Stimulated activated CD8-positive, alpha-beta memory T cell treated with anti-CD3 and anti-CD28 coated beads, Interleukin-7, amount 100 ng/mL, for 1 hour (primary cell): ENCODE measurements at places on chromosomes 6 and 20.

- DNase-seq: no peak
Observed at GRCh38 chr6:8200255-8200654, 97.9 kb upstream of the EEF1E1 start.

DNA sequence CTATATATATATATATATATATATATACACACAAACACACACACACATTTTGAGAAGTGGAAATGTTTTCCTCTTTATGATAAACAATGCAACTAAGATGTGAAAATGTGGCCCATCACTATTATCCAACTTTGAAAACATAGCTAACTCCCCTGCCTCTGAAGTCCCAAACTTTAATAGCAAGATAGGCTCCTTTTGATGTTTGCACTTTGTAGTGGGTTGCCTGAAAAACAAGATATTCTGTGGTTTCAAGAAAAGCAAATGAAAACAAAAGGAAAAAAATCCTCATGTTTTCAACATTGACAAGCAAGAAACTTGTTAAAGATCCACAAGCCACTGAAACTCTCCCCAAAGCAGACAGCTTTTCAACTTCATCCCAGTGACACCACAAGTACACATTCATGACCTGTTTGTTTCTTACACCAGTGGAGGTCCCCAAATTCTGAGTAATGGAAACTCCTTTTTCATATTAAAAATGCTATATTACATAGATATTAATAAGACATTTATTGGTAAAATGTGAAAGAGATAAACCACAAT is 90.0 kb downstream of the IPCEF1 start:
- DNase-seq: no peak

DNA sequence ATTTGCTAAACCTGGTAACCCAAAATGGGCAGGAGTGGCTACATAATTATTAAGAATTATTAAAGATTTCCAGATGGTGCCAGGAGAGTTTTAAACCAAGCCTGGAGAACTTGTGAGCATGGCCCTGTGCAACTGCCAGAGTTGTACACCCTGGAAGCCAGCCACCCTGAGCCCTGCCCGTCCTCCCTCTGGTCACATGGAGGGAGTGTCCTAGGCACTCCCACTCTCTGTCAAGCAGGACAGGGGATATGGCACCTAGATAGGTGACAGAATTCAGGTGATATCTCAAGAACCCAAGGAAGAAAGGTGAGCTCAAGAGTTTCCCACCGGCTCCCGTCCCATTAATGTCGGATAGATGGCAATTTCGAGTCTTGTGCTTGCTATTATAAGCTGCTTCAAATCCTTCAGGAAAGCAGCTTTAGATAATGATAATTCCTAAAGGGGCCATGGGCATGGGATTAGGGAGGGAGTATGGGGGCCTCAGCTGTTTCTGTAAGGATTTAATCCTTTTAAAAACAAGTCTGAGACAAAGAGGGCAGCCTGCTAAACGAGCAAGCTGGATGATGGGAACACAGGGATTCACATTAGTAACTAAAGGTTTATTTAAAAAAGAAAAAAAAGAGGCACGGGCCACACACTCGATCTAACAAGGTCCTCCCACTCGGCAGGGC is 169.1 kb downstream of the BMP7 start:
- no peak for DNase-seq

DNA sequence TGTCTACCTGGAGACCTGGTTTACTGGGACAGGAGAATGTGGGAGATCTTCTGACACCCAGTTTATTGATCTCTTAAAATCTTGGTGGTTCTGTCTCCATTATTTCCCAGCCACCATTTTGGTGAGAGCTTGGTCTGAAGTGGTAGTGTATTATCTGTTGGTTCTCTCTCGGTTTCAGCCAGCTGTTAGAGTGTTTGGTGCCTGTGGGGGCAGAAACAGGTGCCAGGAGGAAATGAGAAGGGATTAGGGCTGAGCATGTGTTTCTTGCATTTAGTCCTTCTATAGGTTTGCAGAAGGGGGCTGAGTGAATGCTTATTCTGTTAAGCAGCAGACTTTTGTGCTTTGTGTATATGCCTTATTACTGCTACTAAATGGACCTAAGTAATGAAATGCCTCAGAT is 9.6 kb downstream of the JARID2 start:
- no peak for DNase-seq

DNA sequence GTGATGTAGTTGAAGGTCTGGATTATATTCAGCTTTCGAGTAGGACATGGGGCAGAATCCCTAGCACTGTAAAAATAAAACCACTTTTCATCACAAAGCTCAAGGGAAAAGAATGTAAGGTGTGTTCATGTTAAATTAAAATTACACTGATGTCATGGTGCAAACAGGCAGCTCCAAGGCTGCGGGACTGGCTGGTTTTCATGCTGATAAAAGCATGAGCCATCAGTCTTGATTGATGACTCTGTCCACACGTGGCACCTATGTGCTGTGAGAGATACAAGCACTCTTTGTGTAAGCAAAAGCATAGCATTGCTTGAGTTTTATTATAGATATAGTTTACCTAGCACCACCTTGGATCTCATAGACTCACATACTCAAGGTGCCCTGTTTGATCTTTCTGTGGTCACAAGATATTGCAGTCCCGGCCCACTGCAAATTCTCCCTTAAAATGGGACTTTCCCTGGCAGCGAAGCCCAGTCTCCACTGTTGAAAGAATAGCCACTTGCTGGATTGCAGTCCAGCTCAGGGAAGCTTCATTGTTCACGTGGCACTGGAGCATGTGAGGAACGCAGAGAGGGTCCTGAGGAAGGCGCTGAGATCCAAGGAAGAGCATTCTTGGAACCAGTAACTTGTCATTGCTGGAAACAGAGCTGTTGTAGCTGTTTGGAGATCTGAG is 90.6 kb downstream of the TIAM2 start:
- DNase-seq: no peak

DNA sequence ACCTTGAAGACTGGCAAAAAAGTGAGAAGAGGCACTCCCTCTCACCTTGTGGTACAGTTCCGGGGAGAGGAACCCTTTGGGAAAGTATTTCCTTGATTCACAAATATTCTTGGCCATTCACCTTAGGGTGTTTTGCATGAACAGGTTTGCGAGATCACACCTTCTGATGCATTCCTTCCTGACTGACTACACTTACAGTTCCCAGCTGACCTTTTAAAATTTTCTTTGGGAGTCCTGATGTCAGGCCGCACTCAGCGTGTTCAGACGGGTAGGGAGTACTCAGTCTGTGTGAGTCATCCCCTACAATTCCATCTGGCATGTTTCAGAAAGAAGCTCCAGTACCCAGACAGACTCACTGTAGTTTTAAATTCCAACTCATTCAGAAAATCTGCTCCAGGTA is 1.7 kb downstream of the ADGRF4 start:
- no peak for DNase-seq

DNA sequence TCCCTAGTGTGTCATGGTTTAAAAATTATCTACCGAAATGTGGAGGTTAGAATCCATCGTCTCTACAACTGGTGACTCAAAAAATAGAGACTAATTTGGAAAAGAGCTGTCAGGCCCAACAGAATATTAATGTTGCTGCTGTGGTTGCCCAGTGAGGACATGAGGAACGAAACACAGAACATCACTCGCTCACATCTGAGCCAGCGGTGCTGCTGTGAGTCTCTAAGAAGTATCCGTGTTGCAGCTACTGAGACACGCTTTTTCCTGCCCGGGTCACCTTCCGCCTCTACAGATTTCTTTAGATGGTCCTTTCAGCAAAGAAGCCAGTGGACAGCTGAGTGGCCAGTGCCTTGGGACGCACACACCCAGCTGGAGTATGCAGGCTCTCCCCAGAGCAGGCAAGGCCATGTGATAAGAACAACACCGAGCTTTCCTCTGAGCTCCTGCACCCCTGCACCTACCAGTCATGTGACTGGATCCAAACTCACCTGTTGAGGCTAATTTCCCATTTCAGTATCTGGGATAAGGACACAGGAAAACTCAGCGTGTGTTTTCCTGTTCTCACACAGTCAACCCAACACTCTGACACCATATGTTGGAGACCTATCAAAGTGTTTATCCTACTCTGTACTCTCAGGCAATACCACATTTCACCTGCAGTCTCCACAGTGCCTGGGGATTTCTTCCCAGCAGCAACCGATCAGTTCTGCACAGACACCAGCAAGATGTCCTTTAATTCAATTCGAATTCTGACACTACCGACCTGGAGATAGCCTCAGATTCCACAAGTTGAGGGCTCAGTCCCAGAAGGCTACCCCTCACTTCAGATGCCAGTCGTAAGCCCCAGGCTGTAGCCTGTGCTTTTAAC is 119.0 kb upstream of the RPS6KA2 start:
- no peak for DNase-seq

- DNase-seq: no peak
Observed at GRCh38 chr6:24207413-24207812, 81.4 kb downstream of the NRSN1 start.

DNA sequence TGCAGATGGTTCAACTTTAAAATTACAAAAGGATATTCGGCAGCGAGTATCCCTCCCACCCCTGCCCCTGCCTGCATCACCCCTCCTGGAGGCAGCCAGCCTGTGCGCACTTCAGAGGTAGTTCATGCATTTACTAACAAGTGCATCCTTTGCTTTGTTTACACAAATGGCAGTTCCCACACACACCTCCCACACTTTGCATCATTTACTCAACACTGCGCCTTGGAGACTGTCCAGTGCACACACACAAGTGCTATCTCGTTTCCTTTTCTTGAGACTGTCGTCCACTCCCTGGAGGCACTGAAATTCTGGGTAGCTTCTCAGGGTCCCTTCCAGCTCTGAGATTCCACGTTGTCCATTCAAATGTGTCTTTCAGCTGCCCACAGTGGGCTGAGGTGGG is 53.1 kb upstream of the VSX1 start:
- no peak for DNase-seq

DNA sequence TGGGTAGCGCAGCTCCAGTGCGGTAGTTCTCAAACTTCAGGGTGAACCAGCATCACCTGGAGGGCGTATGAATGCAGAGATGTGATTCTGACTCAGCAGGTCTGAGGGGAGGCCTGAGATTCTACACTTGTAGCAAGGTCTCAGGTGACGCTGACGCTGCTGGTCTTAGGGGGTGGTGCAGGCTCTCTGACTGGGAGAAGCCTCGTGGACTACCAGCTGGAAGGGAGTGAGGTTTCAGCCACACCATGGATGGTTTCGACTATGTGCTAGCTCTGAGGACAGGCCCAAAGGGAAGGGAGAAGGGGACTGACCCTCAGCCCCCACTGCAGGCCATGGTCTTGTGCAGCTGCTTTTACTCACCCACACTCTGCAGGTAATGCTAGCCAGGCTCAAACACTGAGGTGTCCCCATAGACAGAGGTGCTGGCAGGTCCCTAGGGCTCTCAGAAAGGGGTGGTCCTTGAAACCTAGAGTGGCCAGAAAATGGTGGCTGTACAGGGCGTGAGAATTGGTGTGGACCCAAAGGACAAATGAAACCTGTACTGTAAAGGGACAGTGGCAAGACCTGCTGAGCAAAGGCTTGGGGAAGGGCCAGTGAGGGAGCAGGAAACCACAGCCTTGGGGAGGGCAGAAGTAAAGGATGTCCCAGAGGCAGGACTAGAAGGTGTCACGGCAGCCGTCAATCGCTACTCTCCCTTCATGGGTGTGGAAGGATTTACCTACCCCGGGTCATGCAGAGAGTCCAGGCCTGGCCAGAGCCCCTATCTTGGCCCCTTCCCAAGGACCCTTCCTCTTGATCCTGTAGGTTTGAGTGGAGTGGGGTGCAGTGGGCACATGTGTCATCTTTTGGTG is 52.7 kb downstream of the EBF4 start:
- DNase-seq: no peak

DNA sequence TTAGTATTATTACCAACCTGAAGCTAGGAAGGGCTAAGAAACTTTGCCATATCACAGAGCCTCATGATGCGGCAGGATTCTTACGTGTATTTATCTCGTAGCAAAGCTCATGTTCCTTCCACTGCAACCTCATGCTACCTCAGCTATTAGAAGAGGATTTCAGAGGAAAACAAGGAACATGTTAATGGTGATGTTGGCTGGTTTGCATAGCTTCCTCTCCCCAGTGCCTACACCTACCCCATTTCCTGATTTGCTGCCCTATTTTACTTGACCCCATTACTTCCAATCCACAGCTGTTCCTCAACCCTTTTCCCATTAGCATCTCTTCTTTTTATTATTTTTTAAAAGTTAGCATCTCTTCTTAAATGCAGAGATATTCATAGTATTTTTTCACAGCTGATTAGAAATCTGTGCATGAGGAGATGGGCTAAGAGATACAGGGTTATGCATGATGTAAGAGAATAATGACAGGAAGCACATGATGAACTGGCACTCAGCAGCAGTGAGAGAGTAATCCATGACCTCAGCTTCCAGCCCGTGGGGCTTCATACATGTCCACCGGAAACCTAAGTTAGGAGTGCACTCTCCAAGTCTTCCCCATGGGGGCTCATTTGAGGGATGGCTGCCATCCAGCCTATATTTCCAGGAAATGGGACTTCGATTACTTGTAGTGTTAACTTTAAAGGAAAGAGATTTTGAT is 106.1 kb upstream of the ASF1A start:
- no peak for DNase-seq

DNA sequence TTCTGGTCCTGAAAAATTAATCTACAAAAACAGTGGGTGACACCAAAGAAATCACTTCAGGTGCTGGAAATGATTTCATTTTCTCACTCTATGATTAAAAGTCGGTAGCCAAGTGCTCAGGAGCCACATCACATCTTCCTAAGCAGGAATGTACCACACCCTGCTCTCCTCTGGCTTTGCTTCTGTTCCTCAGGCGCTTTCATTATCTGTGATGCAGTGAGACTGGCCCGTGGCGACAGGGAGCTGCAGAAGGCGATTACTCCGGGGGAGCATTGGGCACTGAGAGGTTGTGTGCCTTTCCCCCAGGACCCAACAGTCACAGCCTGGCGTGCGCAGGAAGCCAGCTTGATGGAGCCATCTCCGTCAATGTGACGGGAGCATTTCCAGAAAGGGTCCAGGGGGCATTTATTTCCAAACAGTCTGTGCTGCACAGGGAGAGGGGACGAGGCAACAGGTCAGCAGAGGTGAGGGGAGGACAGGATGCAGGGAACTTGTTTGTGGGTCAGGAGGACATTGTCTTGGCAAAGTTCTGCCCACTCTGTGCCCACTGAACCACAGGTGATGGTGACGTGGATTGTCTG is 5.6 kb upstream of the ZNF831 start:
- no peak for DNase-seq

- no peak for DNase-seq
Observed at GRCh38 chr6:153511896-153512496, 380.9 kb upstream of the RGS17 start.

GRCh38 chr6:11705483-11705882 is 73.1 kb downstream of the ADTRP start:
- no peak for DNase-seq

- no peak for DNase-seq
Observed at GRCh38 chr6:124780623-124781022, 181.6 kb upstream of the RNF217 start.
